GM12891 (cell line): ENCODE measurements at places on chromosomes 3 and 15.
A peak's percentile ranks its signal among the peaks of the same experiment; 100 is the strongest.

- peak; percentile 53 for DNase-seq
These were observed 1.6 kb downstream of the RFTN1 start for GRCh38 chr3:16511681-16512434.

DNA sequence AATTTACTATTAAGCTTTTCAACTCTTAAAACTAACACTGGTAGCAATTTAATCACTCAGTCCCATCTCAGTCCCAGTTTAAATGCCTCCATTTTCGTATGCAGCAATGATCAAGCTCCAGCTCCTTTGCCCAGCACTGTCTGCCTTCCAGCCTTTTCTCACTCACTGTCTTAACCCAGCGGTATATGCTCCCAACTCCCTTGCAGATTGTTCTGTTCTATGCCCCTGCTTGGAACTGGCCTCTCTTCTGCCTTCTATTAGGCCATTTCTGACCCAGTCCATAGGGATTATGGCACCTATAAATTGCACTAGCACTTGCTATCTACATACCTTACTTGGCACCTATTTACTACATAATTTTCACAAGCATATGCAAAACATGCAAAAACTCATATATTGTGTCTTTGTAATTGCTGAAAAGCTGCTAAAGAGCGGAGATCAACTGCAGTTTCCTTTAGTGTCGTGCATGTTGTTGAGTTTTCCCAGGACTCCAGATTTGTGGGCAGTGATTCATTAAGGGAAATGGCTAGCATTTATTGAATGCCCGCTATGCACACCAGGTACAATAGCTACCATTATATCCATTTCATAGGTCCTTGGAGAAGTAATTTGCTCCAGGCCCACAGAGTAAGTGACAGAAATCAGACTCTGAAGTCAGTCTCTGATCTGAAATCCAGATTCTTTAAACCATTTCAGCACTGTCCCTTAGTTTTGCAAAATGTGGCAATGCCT is 24.4 kb downstream of the CRBN start:
- no peak for DNase-seq

GRCh38 chr3:98545940-98546339 is 14.2 kb downstream of the GPR15 start:
- no peak for DNase-seq

- DNase-seq = no peak
These were observed 555 bp upstream of the RCCD1 start for GRCh38 chr15:90953947-90954711.

DNA sequence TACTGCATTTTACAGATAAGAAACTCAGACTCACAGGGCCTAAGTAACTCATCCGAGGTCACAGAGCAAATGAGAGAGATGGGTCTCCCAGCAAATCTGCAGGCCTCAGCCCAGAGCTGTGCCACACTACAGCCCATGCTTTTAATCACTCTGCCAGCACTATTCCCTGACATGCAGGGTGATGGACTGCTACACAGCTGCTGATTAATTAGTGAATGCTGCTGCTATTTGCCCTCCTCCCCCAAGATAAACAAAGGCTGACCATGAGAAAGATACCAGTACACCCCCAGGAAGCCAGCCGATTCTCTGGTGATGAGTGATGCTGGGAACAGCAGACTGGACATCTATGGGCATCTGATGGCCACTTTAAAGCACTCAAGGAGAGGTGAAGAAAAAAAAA is 39.3 kb downstream of the RFTN1 start:
- no peak for DNase-seq

GRCh38 chr3:194617827-194618226 is 15.4 kb downstream of the TMEM44 start:
- DNase-seq = no peak
